ENCODE measurements at places on chromosomes 7 and 10.

DNA sequence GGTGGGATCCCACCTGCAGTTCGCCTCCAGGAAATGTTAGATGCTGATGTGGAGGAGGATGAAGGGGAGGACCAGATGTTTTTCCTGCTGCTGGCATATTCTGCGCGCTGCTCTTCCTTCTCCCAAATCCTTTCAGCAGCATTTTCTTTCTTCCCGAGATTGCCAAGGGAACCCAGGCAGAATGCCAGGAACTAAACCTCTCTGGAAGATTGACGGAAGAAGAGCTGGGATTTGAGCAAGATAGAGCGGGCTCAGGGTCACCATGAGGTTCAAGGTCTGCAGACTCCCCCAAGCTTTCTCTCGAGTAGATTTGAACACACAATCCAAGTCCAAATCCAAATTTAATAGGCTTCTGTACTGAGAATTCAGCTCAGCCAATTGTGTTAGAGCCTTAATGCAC lies 345.2 kb upstream of the C7orf33 start:
- DNase-seq = no peak

DNA sequence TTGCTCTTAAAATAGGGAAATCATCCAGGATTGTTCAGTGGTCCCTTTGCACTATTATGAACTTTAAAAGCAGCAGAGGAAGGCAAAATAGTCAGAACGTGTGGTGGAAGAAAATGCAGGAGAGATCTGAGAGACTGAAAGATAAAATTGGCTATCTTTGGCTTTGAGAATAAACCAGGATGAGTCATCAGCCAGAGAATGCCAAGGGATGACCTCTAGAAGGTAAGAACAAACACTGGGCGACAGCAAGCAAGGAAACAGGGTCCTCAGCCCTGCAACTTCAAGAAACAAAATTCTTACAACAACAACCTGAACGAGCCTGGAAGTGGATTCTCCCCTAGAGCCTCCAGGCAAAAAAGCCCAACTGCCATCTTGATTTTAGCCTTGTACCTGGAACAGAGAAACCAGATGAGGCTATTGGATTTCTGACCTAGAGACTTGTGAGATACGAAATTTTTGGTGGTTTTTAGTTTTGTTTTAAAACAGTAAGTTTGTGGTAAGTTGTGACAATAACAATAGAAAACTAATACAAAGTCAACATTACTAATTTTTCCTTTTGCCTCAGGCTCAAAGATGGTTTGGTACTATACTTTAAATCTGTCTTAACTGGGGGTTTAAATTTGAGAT lies 130.2 kb upstream of the CNTNAP2 start:
- DNase-seq = no peak

GRCh38 chr10:22365233-22365632 lies 19.9 kb downstream of the SPAG6 start:
- no peak for DNase-seq

GRCh38 chr10:12617191-12618175 lies 268.1 kb downstream of the CAMK1D start:
- DNase-seq = no peak
